Lower lobe of right lung (tissue), 2 donors: ENCODE measurements at places on chromosomes 5 and 9. TPM values are rescaled to one million over a fixed set of nuclear protein-coding genes. Genes with fewer than 3 reads are reported as not detected.
A peak's percentile ranks its signal among the peaks of the same experiment; 100 is the strongest.

SPATA6L gene
- 16.3 TPM for total RNA-seq

GRCh38 chr5:157947156-157947555 is 88.2 kb upstream of the CLINT1 start:
- no peaks in the 10 kb centered on the region for H3K36me3 ChIP-seq
- H3K4me3 ChIP-seq, result no peak overlapping the region
- no peak overlapping the region for H3K27ac ChIP-seq
- no peaks in the 10 kb centered on the region for H3K27me3 ChIP-seq

TRPM3 gene
- 0.15 TPM for total RNA-seq

DNA sequence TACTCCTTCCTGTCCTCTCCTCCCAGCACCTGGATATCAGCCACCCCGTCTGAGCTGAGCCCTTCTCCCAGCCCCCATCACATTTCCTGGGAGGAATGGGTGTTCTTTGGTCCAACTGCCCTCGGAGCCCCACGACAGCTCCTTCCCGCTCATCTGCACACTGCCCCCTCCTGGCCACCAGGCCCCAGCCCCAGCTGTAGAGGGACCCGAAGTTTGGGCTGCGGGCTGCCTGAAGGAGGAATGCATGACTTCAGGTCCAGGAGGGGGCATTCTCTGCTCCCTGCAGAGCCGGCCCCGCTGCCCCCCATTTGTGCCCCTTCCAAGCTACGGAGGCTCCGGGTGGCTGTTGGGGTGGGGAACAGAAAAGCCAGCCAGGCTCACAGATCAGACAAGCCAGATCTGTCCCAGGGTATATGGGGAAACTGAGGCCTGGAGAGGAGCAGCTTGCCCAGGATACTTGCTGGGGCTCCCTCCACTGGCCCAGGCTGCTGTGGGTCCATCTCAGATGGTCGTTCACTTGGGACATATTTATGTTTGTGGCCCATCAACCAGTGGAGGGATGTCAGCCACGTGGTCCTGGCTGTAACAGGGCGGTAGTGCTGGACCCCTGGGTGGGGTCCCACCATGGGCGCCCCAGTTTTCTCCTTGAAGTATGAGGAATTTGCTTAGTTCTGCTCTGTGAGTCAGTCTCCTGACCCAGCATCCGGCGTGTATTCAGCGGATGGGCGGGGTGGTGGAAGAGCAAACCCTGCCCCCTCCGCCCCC is 33.1 kb downstream of the DAB2IP start:
- no peak overlapping the region for H3K27ac ChIP-seq
- H3K4me3 ChIP-seq, result no peak overlapping the region
- peaks cover 5% of the 10 kb centered on the region for H3K4me1 ChIP-seq
- no peaks in the 10 kb centered on the region for H3K27me3 ChIP-seq
- DNase-seq, result peak; percentile 64

BAAT gene
- total RNA-seq, result not detected

PLEKHG4B gene
- total RNA-seq, result 2.7 TPM

BRINP1 gene
- 1.5 TPM for total RNA-seq

XRCC4 gene
- total RNA-seq, result 9.2 TPM

DNA sequence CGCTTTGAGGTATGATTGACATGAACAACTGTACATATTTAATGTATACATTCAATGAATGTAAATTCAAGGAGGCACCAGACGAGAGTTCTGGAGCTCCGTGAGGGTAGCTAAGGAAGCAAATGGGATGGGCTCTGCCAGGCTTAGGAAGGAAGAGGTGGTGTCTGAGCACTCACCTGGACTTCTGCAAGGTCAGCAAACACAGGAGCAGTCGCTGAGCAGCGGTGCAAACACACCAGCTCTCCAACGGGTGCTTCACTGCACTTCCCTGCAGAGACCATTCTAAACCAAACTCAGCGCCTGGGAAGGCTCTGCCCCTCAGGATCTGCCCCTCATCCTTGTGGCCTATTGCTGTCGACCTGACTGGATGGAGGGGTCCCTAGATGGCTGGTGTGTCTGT is 101.5 kb downstream of the COL23A1 start:
- no peak overlapping the region for H3K27ac ChIP-seq
- no peaks in the 10 kb centered on the region for H3K4me1 ChIP-seq
- no peak overlapping the region for H3K4me3 ChIP-seq
- no peak for DNase-seq
- H3K27me3 ChIP-seq, result no peaks in the 10 kb centered on the region
- no peaks in the 10 kb centered on the region for H3K36me3 ChIP-seq

GRCh38 chr5:147701468-147701867 is 81.1 kb downstream of the JAKMIP2 start:
- no peaks in the 10 kb centered on the region for H3K4me1 ChIP-seq
- H3K27ac ChIP-seq, result no peak overlapping the region
- no peak overlapping the region for H3K4me3 ChIP-seq
- H3K27me3 ChIP-seq, result no peaks in the 10 kb centered on the region
- H3K36me3 ChIP-seq, result no peaks in the 10 kb centered on the region

- no peak overlapping the region for H3K27ac ChIP-seq
- no peak overlapping the region for H3K4me3 ChIP-seq
- no peaks in the 10 kb centered on the region for H3K27me3 ChIP-seq
Measured at GRCh38 chr5:178324481-178325310, 92.1 kb upstream of the PHYKPL start.

DNA sequence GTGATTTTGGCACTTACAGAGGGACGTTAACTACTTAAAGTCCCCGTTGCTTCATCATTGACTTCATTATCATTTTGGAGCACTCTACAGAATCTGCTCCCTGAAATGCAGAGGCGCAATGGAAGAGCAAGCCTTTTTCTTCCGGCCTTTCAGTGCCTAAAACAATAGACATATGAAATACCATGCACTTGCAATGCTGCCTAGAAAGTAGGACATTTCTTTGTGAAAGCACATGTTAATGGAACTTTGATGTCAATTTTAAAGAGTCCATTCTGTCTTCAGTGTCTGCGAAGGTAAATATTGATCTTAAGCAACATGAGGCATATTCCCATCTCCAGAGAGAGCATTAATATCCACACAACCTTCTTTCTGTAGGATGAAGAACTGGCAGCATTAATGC is 36.3 kb downstream of the ITGA2 start:
- no peak for DNase-seq
- no peaks in the 10 kb centered on the region for H3K27me3 ChIP-seq
- H3K4me3 ChIP-seq, result no peak overlapping the region
- H3K36me3 ChIP-seq, result no peaks in the 10 kb centered on the region
- H3K27ac ChIP-seq, result no peak overlapping the region
- H3K4me1 ChIP-seq, result peaks cover 33% of the 10 kb centered on the region

- H3K4me3 ChIP-seq, result no peak overlapping the region
- H3K36me3 ChIP-seq, result no peaks in the 10 kb centered on the region
- no peak overlapping the region for H3K27ac ChIP-seq
Measured at GRCh38 chr5:76104027-76104426, 20.8 kb downstream of the SV2C start.

GRCh38 chr5:180600554-180601041 is 9.3 kb upstream of the SCGB3A1 start:
- H3K36me3 ChIP-seq, result no peaks in the 10 kb centered on the region
- H3K4me3 ChIP-seq, result no peak overlapping the region
- H3K4me1 ChIP-seq, result no peaks in the 10 kb centered on the region
- peak; percentile 77 for DNase-seq
- peak overlapping the region; percentile 31 for H3K27ac ChIP-seq
